Activated T-cell treated with anti-CD3 and anti-CD28 coated beads, Interleukin-2, amount 50 U/mL, for 1 hour (primary cell): ENCODE measurements at places on chromosomes 5 and 9.

- no peak for DNase-seq
Measured at GRCh38 chr9:17477816-17478215, 101.0 kb upstream of the SH3GL2 start.

DNA sequence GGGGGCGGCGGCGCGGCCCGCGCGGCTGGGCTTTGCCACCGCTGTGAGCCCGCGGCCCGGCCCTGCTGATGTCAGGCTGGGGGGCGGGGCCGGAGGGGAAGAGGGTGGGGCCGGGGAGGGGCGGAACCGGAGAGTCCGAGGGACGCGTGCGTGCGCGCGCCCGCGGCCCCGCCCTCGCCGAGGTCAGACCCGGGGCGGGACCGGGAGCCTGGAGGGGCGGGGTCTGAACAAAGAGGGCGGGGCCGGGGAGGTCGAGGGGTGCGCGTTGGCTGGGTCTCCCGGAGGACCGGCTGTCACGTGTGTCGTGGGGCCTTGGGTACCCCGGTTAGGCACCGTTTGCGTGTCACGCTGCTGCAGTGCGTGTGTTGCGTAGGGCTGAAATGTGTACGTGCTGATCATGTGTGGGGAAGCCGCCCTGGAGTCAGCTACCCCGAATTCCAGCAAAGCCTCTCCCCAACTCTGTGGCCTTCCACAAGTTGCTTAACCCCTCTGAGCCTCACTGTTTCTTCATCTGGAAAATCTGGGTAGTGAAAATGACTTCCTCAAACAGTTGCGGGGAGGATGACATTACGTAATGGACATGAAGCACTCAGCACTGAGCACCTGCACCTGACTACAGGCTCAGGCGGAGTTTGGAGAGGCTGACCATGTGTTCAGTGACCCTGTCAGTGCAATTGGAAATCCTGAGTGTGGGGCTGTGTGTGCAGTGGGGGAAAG lies at the start of gene RALGDS:
TSS of gene RALGDS (minus strand) at position 43 of the 717 bp plus-strand sequence. CDS start 86 bp downstream, outside the sequence.
- DNase-seq: peak; percentile 91

GRCh38 chr5:157233515-157233914 lies 32.4 kb upstream of the CYFIP2 start:
- DNase-seq: no peak

DNA sequence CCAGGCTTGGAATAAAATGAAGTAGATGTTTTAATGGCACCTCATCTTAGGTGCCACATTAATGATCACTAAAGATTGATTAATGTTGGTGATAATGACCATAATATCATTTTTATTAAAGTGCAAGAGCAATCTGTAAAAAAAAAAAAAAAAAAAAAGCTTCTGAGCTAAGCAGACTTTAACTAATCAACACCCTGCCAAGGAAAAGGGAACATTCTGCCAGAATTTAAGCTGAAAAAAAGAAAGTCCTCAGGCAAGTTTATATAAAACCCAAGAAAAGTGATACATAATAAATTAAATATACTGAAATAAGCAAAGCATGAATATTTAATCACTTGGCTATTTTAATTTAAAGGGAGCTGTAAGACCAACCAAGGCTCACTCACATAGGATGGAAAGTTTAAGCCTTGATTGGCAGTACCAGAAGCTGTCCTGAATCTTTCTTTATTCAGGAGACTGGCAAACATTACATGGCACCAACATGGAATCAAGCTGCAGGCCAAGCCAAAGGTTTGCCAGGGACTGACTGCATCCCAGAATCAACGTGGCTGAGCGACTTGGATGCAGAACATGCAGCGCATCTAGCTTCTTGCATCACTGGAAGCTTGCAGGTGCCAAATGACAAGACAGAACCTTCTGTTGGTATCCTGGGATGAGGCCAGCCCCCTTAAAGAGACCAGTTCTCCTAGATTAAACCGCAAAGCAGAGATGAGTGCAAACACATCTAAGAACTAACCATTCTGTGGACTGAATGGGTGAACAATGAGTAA lies 413.6 kb downstream of the ENC1 start:
- DNase-seq: no peak

DNA sequence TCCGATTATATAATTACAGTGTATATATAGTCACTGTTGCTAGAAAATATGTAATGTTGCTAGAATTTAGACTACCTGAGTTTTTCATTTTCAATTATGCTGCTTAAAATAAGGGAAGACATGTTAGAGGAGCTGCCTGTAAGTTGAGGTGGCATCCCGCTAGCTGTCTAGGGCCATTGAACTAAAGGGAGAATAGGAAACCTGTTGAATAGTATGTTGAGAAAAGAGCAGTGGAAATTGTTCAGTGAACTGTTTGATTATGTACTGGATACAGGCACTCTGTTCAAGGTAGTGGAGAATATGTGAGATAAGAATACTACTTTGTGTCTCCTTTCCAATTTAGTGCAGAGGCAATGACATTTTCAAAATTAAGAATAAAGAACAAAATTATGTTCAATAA lies 89.6 kb downstream of the CSNK1G3 start:
- DNase-seq: no peak

- no peak for DNase-seq
Measured at GRCh38 chr9:14180093-14180959, 133.6 kb downstream of the NFIB start.

GRCh38 chr9:90540734-90541133 lies 101.9 kb downstream of the DIRAS2 start:
- DNase-seq: no peak

GRCh38 chr9:126983767-126984166 lies 69.2 kb downstream of the RALGPS1 start:
- DNase-seq: no peak

- peak; percentile 48 for DNase-seq
Measured at GRCh38 chr9:133238272-133238850, 29.3 kb upstream of the OBP2B start.

DNA sequence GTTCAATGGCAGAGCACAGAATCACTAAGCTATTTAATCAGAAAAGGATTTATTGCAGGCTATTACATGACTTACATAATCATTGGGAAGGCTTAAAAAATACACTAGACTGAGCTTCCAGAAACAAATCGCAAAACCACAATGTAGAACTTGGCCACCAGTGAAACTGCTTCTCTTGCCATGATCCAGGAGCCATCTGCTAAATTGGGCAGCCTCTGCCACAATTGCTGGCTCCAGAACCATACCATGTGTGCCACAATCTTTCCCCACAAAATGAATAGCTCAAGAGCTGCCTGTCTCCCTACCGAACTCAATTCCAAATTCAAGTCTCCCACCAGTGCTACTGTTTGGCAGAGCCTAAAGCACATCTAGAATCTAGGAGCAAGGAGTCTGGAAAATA lies 9.8 kb upstream of the ERAP1 start:
- no peak for DNase-seq

DNA sequence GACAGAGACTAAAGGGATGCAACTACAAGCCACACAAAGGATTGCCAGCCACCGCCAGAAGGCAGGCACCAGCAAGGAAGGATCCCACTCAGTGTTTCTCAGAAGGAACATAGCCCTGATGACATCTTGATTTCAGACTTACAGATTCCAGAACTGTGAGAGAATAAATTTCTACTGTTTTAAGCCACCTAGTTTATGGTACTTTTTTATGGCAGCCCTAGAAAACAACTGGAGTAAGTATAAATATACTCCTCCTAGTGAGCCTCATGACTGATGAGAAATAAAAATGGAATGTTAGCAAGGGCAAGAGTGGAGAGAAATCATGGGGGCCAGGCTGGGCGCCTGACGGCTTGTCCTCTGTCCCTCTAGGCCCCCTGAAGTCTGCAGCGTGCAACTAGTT lies 307.3 kb downstream of the PIK3R1 start:
- no peak for DNase-seq

GRCh38 chr5:176491101-176491502 lies 42.9 kb downstream of the FAF2 start:
- DNase-seq: no peak

- no peak for DNase-seq
Measured at GRCh38 chr9:5388026-5388819, 48.5 kb upstream of the RLN1 start.

DNA sequence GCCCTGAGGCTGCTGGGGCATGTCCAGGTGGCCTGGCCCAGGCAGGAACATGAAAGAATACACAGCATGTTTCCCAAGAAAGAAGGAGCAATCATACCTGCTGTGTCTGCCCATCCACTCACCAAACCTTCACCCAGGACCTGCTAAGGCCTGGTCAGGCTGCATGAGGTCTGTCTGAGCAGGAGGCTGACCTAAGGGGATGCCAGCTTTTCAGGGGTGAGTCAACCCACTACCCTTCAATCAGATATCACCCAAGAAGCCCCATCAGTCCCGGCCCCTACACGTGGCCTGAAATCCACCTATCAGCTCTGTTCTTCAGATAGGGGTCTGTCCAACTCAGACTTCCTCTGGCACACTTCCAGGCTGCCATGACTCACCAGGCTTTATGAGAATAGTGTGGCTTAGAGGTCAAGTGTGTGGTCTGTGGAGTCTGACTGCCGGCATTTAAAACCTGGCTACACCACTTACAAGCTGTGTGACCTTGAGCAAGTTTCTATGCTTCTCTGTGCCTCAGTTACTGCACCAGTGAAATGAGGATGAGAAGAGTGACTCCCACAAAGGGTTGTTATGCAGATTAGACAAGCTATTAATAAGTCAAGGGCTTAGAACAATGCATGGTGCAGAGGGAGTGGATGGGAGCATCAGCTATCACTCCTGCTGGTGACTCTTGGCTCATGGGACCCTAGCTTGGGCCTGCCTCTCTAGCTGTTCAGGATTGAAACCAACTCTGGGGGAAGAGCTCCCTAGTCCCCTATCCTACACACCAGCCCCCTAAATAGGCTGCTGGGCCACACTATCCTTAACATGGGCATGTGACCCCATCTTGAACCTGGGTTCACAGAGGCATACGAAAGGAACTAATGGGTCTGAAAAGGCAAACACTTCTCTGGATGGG lies 130.3 kb downstream of the PAX5 start:
- DNase-seq: no peak

DNA sequence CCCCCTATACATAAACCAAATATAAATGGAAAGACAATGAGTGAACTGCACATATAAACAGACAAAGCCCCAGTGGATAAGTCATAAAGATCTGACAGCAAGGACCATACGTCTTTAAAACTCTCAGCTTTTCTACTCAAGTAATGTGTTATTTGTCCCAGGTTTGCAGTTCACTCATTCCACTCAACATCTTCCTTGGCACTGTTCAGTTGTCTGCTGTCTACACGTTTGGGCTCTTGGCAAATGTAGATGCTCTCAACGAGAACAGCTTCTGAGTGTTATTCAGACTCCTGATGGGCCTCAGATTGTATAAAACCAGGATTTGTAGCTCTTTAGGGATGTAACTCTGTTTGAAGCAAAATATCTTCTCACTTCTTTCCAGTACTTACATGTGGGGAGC lies 198.2 kb upstream of the SEMA6A start:
- no peak for DNase-seq

GRCh38 chr9:112337547-112337946 lies 4.1 kb upstream of the PTBP3 start:
- DNase-seq: no peak

DNA sequence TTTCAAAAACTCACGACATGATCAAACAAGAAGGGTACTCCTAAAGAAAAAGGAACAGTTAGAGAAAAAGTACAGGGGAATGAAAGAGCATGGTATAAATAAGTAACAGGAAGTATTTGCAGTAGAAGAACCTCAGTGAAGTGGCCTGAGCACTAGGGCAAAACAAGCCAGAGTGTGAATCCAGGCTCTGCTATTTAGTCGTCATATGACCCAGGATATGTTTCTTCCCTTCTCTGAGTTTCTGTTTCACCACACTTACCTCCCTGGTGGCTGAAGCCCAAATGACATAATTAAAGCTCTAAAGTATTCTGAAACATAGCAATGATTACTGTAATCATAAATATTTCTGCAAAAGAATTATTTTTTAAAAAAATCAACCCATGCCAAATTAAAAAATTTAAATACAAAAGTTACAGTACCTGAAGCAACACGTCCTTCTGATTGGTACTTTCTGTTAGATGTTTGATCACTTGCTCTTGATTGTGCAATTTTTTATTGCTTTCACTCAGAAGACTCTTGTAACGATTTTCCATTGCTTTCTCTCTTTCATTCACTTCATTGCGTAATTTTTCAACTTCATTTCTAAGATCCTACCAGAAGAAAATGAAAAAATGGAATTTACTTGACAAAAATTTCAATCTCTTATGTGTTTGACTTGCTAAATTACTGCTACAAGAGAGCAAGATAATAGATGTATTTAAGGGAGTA lies 88.9 kb downstream of the CDK5RAP2 start:
- DNase-seq: no peak

- DNase-seq: peak; percentile 5
Measured at GRCh38 chr5:1754531-1755220, 45.0 kb downstream of the MRPL36 start.

GRCh38 chr9:133108794-133109641 lies 12.0 kb downstream of the RALGDS start:
- no peak for DNase-seq

- no peak for DNase-seq
Measured at GRCh38 chr5:955886-956761, 52.5 kb upstream of the NKD2 start.

- no peak for DNase-seq
Measured at GRCh38 chr9:6538666-6539071, 106.9 kb downstream of the GLDC start.

- DNase-seq: no peak
Measured at GRCh38 chr5:77337686-77338085, 127.2 kb downstream of the PDE8B start.

DNA sequence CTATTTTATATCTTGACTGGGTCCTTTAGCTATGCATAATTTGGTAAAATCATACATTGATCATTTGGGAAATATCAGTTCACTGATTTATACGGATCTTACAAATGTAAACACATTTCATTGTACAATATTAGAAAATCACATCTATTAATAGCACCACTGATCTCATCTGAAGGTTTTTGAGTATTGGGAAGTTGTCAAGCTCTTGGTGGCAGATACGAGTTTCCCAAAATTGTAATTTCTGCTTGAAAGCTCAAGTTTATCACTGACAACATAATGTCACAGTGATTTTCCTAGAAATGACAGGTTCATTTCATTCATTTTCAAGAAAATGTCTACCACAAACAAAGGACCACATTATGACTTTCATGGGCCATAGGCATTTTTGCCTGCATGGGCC lies 3.0 kb upstream of the MACROH2A1 start:
- no peak for DNase-seq

DNA sequence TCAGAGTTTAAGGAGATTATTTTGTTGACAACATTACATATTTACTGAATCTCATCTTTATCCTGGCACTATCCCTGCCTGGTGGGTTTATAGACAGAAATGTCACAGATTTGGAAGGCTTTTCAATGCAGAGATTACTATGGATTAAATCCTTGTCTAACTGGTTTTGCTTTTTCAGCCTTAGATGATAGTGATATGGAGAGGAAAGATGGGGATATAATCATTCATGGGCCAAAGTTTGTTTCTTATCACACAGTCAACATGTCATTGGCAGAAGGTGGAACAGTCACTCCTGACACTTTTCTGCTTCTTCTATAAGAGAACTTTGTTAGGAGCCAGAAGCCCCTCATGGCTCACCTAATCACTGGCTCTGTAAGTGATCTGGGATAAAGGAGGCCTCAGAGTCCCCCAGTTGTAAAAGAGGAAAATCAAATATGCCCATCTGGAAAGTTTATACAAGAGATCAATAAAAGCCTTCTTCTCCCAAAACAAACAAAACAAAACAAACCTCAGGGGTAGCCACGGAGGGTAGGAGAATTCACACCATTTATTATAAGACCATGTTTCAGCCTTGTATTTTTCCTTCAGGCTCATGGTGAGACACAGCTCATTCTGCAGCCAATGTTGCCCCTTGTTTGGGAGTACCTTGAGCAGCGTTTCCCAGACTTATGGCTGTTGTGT lies 101.2 kb downstream of the PCSK1 start:
- DNase-seq: no peak

- DNase-seq: no peak
Measured at GRCh38 chr5:88770276-88771257, 112.4 kb downstream of the MEF2C start.

GRCh38 chr5:94470802-94471201 lies 147.6 kb downstream of the KIAA0825 start:
- DNase-seq: no peak
